ENCODE measurements at places on chromosomes 4 and X.

- DNase-seq: no peak
Measured at GRCh38 chr4:152700151-152700550, 20.4 kb upstream of the TMEM154 start.

GRCh38 chr4:103104886-103105285 lies 5.3 kb upstream of the BDH2 start:
- no peak for DNase-seq

GRCh38 chr4:101258883-101259282 lies 88.4 kb downstream of the PPP3CA start:
- no peak for DNase-seq

DNA sequence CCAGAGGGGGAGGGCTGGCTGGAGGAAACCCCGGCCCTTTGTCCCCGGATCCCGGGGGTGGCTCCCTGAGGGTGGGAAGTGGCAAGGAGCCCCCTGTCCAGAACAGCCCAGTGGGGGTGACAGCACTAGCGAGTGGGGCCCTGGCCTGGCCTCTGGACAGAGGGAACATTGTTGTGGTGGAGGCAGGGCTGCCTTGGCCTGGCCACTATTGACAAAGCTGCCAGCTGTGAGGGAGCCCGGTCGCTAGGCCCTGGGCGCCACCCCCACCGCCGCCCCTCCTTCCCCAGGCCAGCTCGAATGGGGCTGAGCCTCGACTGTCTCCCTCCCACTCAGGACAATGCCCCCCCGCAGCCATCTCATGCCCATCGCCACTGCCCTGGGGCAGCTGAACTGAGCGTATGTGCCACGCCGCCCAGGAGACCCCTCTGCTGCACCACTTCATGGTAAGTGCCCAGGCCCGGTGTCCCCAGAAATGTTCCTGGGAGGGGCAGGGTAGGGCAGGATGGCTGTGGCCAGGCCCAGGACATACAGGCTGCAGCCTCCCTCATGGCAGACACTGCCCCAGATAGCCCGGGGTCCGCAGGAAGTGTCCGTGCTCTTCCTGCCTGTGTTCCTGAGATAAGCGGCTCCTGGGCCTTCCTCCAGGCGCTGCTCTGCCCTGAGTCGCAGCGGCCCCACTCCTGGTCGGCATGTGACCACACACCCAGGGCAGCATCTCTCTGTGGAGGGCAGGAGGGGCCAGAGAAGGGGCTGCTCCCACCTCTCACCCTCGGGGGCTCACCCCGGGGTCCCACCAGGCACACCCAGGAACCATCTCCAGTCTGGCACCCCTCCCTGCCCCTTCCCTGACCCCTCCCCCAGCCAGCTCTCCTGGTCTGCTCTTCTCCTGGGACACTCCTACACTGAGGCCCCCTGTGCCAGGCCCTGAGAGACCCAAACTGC lies 1.4 kb downstream of the PLXNB3 start:
- DNase-seq: peak; percentile 45

- DNase-seq: no peak
Measured at GRCh38 chr4:11228530-11228929, 200.2 kb downstream of the HS3ST1 start.

GRCh38 chr4:183541010-183541751 lies 36.3 kb downstream of the ING2 start:
- DNase-seq: no peak

DNA sequence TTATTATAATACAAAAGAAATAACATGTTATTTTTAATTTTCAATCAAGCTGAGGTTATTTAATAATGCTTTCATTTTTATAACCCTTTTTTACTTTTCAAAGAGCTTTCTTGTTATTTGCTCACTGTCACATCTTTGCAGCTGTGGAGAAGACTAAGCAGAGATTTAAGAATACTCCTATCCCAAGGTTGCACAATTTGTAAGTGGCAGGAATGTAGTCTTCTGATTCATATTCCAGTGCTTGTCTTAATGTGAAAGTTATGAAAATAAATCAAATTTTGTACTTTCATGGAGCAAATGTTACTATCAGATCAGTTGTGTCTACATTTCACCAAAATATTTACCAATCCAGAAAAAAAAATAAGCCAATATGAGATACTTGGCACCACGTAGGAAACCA lies 86.6 kb downstream of the DDIT4L start:
- no peak for DNase-seq

- DNase-seq: no peak
Measured at GRCh38 chr4:94814237-94814636, 56.5 kb downstream of the BMPR1B start.

DNA sequence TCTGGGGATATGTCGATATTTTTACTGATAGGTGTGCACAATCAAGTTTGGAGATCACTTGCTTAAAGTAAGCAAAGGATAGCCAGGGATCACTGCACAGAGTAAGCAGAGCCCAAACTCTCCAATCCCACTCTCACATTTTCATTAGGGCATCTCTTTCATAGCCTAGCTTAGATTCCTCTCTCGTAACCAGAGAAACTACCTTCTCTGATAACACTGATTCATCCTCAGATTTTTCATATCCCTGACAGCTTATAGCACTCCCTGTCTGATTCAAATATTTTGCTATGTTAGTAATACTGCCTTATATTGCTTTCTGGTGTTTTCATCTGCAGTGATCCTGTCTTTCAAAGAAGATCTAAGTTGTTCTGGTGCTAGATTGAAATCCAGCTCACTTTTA lies 123.7 kb downstream of the CBLL2 start:
- DNase-seq: no peak

- DNase-seq: no peak
Measured at GRCh38 chr4:77021614-77022089, 54.1 kb downstream of the CCNI start.

DNA sequence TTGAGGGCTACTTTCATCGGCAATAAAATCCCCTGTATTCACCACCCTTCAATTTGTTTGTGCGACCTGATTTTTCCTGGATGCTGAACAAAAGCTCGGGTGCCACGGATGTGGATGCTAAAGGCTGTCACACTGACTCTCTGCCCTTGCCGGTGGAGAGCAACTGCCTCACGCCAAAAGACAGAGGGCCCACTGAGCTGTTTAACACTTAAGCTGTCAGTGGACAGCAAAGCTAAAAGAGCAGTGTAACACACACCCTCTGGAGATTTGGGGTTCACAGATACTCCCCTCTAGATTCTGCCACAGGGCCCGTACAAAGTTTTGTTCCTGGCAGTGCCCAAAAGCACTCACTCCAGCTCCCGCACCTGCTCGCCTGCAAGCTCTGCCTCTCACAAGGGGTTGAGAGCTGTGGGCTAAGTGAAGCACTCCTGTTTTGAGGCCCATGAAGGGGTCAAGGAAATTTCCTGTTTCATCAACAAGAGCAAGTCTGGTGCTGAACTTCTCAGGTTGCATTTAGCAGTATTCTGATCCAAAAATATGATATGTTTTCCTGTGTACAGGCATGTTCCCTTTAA lies 1571.9 kb downstream of the ADGRL3 start:
- DNase-seq: no peak

GRCh38 chr4:178599521-178599920 lies 1157.3 kb upstream of the AGA start:
- DNase-seq: no peak

DNA sequence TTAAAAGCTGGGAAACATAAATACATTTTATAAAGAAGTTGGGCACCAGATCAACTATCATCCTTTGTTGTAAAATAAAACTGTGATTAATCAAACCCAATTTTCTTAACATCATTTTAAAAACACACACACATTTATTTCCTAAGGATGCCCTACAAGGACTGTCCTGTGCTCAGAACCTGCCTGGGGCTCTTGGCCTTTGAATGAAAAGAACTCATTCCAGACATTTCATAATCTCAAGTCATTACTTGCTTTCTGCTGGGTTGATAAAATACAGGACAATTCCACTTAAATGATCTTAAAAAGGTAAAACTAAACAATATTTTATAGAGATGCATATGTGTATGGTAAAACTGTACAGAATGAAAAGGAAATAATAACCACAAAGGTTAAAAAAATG lies 2.8 kb downstream of the SH3D19 start:
- DNase-seq: no peak

DNA sequence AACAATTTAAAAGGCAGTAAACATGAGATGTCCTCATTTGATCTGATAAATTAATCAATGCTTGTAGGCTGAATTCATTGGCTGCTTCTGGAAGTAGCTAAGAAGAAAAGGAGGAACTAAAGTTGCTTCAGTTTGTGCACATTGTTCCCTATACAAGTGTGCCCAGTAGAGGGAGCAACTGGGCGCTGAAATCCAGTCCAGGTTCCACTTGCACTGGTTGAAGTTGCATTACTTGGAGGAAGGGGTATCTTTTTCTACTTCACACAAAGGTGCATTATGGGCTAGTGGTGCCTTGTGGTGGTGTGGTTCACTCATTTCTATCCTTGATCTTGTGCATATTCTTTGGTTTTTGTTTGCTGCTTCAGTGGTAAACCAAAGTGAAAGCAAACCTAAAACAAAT lies 67.9 kb upstream of the SOX3 start:
- peak; percentile 52 for DNase-seq

DNA sequence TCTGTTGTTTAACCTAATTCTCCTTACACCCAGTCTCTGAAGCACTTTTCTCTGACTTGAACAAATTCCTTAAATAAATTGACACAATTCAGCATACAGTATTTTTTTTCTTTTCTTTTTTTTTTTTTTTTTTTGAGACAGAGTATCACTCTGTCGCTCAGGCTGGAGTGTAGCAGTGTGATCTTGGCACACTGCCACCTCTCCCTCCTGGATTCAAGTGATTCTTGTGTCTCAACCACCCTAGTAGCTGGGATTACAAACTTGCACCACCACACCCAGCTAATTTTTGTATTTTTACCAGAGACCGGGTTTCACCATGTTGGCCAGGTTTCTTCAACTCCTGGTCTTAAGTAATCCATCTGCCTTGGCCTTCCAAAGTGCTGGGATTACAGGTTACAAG lies 1498.1 kb upstream of the PCDH10 start:
- no peak for DNase-seq

DNA sequence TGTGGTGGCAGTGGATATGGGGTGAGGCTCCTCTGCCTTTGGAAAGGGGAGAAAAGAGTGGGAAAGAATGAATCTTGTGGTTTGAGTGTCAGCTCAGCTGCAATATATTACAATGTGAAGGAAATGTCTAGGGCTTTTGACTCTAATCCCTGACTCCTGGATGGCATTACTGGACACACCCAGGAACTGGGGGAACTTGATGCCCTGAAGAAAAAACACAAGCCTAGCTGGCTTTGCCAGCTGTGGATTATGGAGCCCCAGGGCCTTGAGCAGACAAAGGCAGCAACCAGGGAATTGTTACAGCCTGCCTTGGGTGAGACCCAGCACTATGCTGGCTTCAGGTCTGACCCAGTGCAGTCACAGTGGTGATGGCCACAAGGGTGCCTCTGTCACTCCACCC lies 57.1 kb upstream of the CYSLTR1 start:
- DNase-seq: no peak

DNA sequence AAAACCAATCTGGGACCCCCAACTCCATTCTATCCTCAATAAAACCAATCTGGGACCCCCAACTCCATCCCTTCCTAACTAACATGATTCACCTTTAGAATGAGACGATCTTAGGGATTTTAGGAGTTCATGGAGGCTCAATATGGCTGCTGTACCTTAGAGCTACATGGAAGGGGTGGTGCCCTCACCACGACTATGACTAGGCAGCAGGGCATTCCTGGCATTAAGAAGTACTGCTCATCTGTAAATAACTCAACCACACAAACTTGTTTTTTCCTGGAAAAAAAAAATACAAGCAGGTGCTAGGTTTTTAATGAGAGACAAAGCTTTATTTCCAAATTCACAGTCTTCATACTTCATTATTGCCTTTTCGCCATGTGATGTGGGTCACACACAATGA lies 346.5 kb upstream of the FAT1 start:
- DNase-seq: no peak

GRCh38 chr4:172630280-172630679 lies 538.3 kb upstream of the GALNT7 start:
- DNase-seq: no peak

DNA sequence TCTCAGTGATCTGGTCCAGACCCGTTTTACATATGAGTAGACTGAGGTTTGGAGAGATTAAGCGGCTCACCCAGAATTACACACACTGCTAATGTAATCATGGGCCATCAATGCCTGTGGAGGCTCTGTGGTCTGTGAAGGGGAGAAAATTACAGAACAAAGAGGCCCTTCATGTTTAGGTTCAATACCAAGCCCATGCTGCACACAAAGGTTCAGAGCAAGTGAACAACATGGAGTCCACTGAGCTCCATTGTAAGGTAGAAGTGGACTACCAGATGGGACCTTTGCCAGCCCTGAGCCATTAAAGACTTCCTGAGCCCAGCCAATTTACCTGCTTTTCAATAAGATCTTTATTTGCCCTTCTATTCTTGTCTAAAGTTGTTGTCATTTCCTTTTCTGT lies 109.8 kb downstream of the LUZP4 start:
- no peak for DNase-seq

GRCh38 chrX:38881727-38882126 lies 80.5 kb downstream of the MID1IP1 start:
- no peak for DNase-seq

DNA sequence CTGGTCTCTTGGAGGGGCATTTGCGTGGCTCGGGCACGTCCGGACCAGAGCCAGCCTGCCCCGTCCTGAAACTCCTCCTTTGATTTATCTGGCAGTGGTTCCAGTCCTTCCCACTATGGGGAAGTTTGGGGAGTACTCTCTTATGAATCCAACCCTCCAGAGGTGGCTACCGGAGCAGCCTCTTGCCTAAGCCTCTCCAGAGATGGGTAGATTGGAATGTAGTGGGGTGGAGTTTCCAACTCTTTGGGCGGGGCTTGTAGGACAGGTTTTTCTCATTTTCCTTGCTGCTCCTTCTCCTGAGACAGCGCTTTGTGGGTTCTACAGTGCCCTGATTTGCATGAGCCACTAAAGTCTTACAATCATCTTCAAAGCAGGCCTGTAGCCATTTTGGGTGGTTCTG lies 60.1 kb upstream of the XAGE1B start:
- no peak for DNase-seq

- no peak for DNase-seq
Measured at GRCh38 chrX:37010496-37010895, 2.3 kb downstream of the FAM47C start.

GRCh38 chr4:94479358-94480141 lies 27.8 kb downstream of the PDLIM5 start:
- DNase-seq: no peak

GRCh38 chrX:95629737-95630136 lies 1054.9 kb upstream of the DIAPH2 start:
- no peak for DNase-seq

DNA sequence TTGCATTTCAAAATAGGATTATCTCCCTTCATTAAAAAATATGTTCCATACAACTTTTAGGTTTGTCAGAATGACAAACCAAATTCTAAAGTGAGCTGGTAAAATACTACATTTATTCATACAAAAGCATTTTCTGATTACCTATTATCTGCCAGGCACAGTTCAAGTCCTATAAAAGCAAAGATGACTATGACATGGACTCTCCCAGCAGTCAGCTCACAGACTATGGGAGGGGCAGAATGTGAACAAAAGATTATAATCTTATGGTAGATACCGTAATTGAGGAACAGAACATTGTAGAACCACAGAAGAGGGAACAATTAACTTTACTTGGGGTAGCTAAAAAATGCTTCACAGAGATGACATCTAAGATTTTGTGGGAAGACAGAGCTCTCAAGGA lies 12.4 kb downstream of the PAQR3 start:
- DNase-seq: no peak

Data from endothelial cell (in vitro differentiated cells).